ENCODE measurements at places on chromosomes 2 and 18.

DNA sequence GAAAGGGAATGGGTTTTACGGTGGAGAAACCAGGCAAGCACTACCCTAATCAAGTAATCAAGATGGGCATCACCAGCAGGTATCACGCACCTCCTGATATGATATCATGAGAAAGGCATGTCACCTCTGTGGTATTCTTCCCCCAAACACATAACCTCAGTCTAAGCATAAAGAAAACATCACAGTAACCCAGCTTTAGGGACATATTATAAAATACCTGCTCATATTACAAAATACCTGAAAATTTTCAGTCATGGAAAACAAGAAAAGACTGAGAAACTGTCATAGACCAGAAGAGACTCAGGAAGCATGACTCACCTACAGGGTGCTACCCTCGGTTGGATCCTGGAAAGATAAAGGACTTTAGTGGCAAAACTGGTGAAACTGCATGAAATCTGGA lies 30.5 kb downstream of the GCKR start:
- DNase-seq = no peak

- no peak for DNase-seq
Observed at GRCh38 chr2:170747921-170748320, 22.3 kb upstream of the ERICH2 start.

- DNase-seq = no peak
Observed at GRCh38 chr2:158965641-158966040, 2.8 kb upstream of the TANC1 start.

GRCh38 chr2:8753609-8754008 lies 71.8 kb downstream of the ID2 start:
- DNase-seq = no peak

- DNase-seq = no peak
Observed at GRCh38 chr2:55163274-55163721, 68.8 kb downstream of the CLHC1 start.

GRCh38 chr2:150643114-150643725 lies 155.8 kb upstream of the RND3 start:
- no peak for DNase-seq

DNA sequence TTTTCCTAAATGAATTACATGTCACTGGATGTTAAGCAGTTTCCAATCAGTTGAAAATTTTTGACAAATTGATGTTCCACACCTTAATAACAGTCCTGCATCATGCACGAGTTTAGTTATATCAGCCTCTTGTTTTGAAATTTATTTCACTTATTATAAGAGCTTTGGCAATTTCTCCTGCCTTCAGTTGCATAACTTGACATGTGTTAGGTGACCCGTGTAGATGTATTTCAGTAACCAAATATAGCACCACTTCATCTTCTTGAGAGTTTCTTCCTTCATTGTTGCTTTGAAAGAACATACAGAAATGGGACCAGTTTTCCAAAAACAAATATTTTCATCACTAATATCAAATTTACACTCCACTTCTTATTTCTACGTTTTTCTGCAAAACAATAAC lies 202.7 kb downstream of the PDE11A start:
- no peak for DNase-seq

- no peak for DNase-seq
Observed at GRCh38 chr2:1622521-1623200, 121.7 kb downstream of the PXDN start.

DNA sequence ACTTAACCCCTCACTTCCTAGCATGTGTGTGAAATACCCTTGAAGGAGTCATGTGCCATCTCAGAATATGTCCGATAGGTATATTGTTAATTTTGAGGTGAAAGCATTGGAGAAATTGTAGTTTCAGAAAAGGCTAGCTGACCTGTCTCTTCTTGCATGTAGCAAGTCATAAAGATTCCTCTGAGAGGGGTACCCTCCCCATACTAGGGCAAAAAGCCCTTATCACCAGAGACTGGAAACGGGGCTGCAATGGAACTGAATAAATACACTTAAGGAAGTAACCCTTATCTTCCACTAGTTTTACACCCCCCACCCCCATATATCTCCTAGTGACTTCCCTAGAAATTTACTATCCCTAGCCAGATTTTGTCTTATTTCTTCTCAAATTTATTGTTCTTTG lies 1.8 kb upstream of the SF3B6 start:
- DNase-seq = no peak
